ENCODE measurements at places on chromosomes 3 and 15. TPM values are rescaled to one million over a fixed set of nuclear protein-coding genes. Genes with fewer than 3 reads are reported as not detected.

DNA sequence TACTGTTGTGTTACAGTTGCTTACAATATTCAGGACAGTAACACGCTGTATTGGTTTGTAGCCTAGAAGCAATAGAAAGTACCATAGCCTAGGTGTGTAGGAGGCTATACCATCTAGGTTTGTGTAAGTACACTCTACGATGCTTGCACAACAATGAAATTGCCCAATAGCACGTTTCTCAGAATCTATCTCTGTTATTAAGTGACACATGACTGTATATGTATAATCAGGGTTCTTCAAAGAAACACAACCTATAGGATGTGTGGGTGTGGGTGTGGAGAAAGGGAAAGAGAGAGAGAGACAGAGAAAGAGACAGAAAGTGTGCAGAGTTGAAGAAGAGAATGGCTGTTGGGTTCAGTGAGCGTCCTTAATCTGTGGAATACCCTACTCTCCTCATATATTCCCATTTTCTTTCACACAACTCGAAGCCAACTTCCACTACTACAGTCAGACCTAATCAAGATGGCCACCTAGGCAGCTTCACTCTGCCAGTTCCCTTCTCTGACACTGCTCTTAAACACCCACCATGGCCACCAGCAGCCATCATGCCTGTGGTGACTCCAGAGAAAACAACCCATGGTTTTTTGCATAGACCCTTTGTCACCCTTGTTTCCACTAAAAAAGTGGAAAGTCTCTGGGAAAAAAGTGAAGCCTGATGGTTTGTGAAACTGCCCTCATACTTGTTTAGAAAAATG lies 5.8 kb upstream of the PPP4R2 start:
- H3K27ac ChIP-seq, result no peak overlapping the region
- no peak for DNase-seq
- H3K27me3 ChIP-seq, result peaks cover 3% of the 10 kb centered on the region
- peaks cover 3% of the 10 kb centered on the region for H3K4me1 ChIP-seq
- H3K4me3 ChIP-seq, result no peak overlapping the region

GRCh38 chr3:186400662-186401061 lies 38.6 kb upstream of the DGKG start:
- no peak overlapping the region for H3K27ac ChIP-seq
- DNase-seq, result no peak
- H3K4me3 ChIP-seq, result no peak overlapping the region
- peaks cover 2% of the 10 kb centered on the region for H3K27me3 ChIP-seq
- H3K4me1 ChIP-seq, result no peaks in the 10 kb centered on the region

DNA sequence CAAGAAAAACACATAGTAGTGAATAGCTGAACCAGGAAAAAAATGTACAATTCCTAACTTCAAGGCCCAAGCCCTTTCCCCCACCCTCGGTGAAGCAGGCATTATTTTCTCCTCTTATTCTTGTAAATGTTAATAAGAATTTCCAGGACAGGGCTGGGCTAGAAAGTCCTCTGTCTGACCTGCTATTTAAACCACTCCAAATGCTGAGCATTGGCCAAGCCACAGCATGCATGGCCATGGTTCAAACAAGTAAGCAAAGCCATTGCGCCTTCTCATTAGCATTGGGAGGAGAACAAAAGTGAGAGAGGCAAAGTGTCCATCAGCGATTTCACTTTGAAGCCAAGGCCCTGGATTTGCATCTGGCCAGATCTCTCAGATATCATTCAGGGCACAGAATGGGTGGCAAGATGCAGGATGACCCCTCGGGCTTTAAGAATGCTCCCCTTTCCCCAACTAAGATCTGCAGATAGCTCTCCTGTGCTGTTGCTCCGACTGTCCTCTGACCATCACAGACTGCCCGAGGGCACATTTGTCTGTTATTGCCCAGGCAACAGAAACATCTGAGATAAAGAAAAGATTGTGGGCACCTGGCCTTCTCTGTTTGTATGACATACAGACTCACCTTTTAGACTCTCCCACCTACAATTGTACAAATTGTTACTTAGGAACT lies 46.3 kb downstream of the CEMIP start:
- peaks cover 7% of the 10 kb centered on the region for H3K27me3 ChIP-seq
- H3K36me3 ChIP-seq, result no peaks in the 10 kb centered on the region
- DNase-seq, result no peak
- no peak overlapping the region for H3K27ac ChIP-seq
- H3K4me1 ChIP-seq, result no peaks in the 10 kb centered on the region

The ASB7 gene
- 23.3 TPM for total RNA-seq

The SNTN gene
- not detected for total RNA-seq
